ENCODE measurements at places on chromosomes 1 and 21.

DNA sequence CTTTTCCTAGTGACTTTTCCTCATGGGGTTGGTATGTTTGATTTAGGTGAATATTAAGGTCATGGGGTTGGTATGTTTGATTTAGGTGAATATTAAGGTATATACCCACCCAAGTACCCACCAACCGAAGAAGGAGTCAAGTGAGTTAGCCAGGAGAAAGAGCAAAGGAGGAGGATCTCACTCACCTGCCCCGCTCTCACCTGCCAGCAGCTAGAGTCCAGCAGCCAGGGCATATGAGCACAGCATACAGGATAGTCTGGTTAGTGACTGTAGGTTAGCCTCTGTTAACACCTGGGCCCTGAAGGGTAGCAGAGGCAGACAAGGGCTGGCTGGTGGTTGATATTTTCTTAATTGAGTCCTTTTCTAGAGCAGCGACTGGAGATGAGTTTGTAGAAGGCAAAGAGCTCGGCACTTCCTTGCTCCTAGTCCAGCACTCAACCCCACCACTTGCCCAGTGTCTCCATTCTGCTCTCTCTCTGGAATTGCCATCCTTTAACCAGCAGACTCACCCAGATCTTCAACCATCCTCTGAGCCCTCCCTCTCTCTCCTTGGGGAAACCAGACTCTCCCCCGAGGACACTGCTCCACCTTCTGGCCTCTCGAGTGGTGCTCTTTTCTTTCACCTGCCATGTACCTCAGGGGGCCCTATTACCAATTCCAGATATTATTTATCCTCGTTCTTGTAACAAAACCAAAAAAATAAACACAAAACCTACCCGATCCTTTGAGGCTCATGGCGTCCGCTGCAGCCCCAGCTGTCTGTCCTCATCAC lies 16.3 kb upstream of the DESI2 start:
- DNase-seq = no peak

DNA sequence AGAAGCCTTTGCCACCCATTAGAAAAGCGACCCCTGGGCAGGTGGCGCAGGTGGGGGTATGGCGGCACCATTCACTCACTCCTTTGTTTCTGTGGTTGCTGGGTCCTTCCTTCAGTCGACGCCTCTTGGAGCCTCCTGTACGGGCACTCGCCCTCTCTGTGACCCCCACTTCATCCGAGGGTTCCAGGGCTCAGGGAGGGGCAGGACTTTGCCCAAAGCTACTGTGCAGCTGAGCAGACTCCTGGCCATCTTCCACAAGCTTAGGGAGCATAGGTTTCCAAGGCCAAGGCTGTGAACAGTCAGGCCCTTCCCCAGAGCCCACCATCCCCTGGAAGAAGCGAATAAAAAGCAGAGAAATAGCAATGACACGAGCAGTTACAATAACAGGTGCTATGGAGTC lies 190.7 kb upstream of the ARHGEF16 start:
- no peak for DNase-seq

- DNase-seq = peak; percentile 23
These were observed 55.4 kb downstream of the EPRS1 start for GRCh38 chr1:219990782-219991510.

GRCh38 chr1:11938722-11939526 lies 4.4 kb downstream of the PLOD1 start:
- no peak for DNase-seq

- DNase-seq = no peak
These were observed 77.9 kb downstream of the ADARB1 start for GRCh38 chr21:45152265-45152746.

DNA sequence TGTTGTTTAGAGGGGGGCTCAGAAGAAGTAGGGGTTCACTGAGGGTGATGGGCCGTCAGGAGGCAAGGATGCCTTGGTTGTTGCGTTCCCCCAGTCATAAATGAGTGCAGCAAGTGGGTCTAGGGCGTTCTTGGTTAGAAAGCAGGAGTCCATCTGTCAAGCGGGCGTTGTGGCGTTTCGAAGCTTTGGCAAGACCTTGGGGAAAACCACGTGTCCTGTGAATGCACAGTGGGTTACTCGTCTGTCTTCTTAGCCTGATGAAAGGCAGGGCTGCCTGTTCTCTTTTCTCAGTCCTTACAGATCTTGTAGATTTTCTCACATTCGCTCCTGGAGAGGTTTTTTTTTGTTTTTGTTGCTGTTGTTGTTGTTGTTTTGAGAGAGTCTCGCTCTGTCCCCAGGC lies 6.3 kb upstream of the ZNF496 start:
- DNase-seq = no peak

DNA sequence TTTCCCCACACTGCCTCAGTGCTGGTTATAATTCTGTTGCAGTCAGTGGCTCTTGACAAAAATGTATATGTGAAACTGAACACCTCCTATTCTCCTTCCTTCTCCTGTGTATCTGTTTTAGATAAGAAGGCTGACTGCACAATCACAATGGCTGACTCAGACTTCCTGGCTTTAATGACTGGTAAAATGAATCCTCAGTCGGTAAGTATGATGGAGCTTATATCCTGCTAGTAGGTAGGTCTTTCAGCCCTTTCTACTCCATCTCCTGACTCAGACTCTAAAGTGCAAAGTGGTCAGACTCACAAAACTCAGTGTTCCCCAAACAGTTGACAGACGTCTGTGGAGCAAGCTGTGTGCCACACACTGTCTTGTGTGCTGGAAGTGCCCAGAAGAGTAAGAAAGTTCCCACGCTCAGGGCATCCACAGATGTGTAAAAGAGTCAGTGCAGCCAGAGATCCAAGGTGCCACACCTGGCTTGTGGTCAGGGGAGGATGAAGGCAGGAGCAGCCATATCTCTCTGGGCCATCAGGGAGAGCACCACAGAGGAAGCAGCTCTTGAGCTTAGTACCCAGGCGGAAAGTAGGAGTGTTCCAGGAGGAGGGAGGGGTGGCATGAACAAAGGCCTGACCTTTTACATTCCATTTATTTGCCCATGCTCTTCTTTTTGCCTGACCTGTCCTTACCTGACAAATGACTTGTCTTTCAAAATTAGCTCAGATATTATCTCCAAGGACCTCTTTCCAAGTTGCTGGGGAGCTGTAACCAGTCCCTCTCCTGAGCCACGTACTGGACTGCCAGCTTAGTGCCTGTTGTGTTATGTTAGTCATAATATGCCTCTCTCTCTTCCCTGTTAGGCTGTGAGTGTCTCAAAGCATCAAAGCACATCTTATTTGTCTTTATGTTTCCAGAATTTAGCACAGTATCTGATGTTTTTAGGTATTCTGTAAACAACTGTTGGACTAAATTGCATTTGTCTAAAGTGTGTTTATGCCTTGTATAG lies 14.0 kb upstream of the PODN start:
- no peak for DNase-seq

GRCh38 chr1:161342177-161342576 lies 25.5 kb downstream of the CFAP126 start:
- DNase-seq = no peak

- peak; percentile 32 for DNase-seq
These were observed 27.0 kb downstream of the MFSD2A start for GRCh38 chr1:39981945-39982344.
